Upper lobe of right lung (tissue), 1 donor: ENCODE measurements at places on chromosomes 12 and 14. TPM values are rescaled to one million over a fixed set of nuclear protein-coding genes. Genes with fewer than 3 reads are reported as not detected.

Gene CHFR
- 50.2 TPM for total RNA-seq

Gene BMAL2
- 6.9 TPM for total RNA-seq

Gene POTEM
- total RNA-seq = not detected

Gene GSG1
- not detected for total RNA-seq

Gene ADCK1
- total RNA-seq = 8.5 TPM

Gene KRT1
- 3.5 TPM for total RNA-seq

DNA sequence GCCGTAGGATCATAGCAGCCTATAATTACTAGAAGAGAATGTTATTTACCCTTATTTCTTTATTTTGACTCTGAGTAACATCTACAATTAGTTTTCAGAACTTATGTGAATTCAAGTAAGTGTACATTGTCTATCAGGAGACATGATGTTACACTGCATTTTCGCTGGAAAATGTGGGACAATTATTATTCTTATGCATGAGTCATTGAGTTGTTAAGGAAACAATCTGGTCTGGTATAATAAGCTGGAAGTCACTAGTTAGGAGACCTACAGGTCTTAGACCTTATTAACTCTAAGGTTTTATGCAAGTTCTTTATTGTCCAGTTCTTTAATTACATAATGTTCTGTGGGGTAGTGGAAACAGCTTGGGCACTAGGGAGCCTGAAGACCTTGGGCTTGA is 5.8 kb downstream of the KTN1 start:
- no peak overlapping the region for H3K4me3 ChIP-seq
- no peak overlapping the region for H3K27ac ChIP-seq
- no peaks in the 10 kb centered on the region for H3K27me3 ChIP-seq
- H3K36me3 ChIP-seq = no peaks in the 10 kb centered on the region
- H3K4me1 ChIP-seq = peaks cover 56% of the 10 kb centered on the region

DNA sequence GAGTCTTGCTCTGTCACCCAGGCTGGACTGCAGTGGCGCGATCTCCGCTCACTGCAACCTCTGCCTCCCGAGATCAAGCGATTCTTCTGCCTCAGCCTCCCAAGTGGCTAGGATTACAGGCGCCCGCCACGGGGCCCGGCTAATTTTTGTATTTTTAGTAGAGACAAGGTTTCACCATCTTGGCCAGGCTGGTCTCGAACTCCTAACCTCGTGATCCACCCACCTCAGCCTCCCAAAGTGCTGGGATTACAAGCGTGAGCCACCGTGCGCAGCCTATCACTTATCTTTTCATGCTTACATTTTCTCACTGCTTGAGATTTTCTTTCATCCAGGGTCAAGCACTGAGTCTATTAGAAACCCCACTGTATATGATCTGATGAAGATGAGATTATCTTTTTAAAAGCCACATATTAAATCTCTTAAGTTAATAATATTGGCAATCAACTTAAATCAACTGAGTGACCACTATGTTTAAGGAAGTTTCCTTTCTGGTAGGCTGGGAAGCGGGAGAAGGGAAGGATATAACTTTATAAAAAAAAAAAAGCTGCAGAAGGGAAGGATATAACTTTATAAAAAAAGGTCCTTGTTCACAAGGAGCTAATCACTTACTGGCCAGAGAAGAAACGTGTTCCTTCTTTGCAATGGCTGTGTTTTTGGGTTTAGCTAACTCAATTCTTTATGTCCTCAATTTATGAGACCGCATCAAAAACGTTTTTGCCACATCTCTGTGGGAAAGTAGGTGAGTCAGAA is 1.3 kb upstream of the MDM2 start:
- H3K36me3 ChIP-seq = peaks cover 25% of the 10 kb centered on the region
- H3K4me1 ChIP-seq = peaks cover 14% of the 10 kb centered on the region
- peak overlapping the region; percentile 96 for H3K4me3 ChIP-seq
- no peak for DNase-seq
- no peaks in the 10 kb centered on the region for H3K27me3 ChIP-seq
- H3K27ac ChIP-seq = peak overlapping the region; percentile 98

DNA sequence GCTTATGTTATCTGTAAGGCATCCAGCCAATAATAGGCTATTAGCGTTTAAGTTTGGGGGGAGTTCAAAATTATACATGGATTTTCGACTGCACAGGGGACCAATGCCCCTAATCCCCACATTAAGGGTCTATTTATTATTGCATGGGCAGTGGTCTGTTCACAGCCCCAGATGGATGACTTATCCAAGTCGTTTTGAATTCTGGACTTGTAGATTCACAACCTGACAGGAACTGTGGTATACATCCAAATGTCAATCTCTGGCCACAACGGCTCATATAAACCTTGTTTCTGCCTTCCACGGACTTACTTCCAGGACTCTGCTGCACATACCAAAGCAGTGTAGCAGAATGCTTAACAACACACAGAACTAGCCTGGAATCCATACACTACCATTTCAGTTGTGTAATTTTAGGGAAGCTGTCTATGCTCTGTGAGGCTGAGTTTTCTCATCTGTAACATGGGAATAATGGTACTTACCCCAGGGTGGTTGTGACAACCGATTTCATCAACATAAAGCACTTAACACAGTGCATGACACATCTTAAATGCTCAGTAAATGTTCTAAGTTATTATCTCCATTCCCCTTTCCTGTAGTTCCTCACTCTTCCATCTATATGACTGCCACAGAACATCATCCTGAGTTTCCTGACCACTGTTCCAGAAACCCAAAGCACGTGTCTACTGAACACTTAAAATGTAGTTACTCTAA is 3.7 kb downstream of the DDX24 start:
- H3K27ac ChIP-seq = no peak overlapping the region
- H3K4me3 ChIP-seq = peak overlapping the region; percentile 84
- peaks cover 30% of the 10 kb centered on the region for H3K36me3 ChIP-seq
- no peaks in the 10 kb centered on the region for H3K27me3 ChIP-seq
- DNase-seq = no peak

DNA sequence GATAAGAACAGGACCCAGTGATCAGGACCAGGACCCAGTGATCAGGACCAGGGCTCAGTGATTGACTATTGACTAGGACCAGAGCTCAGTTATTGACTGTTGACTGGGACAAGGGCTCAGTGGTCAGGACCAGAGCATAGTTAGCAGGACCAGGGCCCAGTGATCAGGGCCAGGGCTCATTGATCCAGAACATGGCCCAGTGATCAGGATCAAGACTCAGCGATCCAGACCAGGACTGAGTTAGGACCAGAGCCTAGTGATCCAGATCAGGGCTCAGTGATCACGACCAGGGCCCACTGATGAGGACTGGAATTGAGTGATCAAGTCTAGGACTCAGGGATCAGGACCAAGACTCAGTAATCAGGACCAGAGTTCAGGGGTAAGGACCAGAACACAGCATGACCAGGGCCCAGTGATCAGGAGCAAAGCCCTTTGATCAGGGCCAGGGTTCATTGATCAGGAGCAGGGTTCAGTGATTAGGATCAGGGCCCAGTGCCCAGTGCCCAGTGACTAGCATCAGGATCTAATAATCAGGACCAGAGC is 176.0 kb downstream of the TMEM121 start:
- H3K4me3 ChIP-seq = no peak overlapping the region
- peak; percentile 29 for DNase-seq
- no peaks in the 10 kb centered on the region for H3K4me1 ChIP-seq
- no peak overlapping the region for H3K27ac ChIP-seq
- no peaks in the 10 kb centered on the region for H3K36me3 ChIP-seq
- no peaks in the 10 kb centered on the region for H3K27me3 ChIP-seq

DNA sequence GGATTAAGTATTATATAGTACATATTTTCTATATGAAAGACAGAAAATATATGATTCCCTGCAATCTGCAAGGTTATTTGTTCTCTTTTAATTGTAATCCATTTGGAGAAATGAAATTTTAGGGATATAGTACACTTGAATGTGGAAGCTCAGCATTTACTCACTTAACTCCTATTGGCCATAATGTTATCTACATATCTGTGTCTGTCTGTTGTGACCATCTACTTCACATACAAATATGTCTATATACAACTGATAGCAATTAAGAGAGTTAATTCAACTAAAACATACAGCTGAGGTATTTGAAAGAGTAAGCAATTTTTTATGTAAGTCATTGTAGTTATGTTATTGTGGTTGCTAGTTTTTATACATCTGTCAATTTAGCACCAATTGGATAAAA is 12.9 kb downstream of the FOXG1 start:
- H3K27me3 ChIP-seq = peaks cover 95% of the 10 kb centered on the region
- H3K27ac ChIP-seq = no peak overlapping the region
- no peaks in the 10 kb centered on the region for H3K4me1 ChIP-seq
- no peak overlapping the region for H3K4me3 ChIP-seq
- no peaks in the 10 kb centered on the region for H3K36me3 ChIP-seq

DNA sequence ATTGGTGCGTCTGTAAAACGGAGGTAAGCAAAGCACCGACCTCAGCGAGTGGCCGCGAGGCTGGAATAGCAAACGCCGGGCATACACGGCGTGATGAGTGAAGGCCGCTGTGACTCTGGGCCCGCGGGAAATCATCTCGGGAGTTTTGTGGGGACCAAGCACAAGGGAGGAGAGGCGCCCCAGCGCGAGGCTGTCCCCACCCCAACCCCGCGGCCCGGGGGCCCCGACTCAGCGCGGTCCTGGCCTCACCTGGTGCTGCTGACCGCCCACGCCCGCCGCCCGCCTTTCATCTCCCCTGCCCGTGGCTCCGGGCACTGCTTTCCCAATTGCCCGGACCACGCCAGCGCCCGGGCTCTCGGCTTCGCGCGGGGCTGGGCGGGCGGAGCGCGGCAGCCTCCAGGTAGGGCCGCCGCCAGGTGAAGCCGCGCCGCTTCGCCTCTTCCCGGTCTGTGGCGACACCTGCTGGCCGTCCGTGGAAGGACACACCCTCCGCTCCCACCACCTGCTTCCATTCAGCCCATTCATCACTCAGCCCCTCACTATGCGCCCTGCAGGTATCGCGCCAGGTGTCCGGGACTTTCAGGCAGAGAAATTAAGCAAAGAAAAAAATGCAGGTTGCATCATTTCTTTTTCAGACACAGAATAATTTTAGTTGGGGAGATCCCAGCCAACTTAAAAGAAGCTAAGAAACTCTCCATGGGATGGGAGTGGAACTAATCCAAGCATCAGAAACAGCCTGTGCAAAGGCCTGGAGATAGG is 360.4 kb downstream of the MED13L start:
- DNase-seq = peak; percentile 86
- no peaks in the 10 kb centered on the region for H3K36me3 ChIP-seq
- no peak overlapping the region for H3K27ac ChIP-seq
- H3K27me3 ChIP-seq = peaks cover 19% of the 10 kb centered on the region

- H3K4me3 ChIP-seq = peak overlapping the region; percentile 27
- peak; percentile 72 for DNase-seq
- no peaks in the 10 kb centered on the region for H3K36me3 ChIP-seq
- H3K4me1 ChIP-seq = peaks cover 92% of the 10 kb centered on the region
- peak overlapping the region; percentile 51 for H3K27ac ChIP-seq
These were observed 59.1 kb downstream of the RASSF3 start for GRCh38 chr12:64669270-64669842.

DNA sequence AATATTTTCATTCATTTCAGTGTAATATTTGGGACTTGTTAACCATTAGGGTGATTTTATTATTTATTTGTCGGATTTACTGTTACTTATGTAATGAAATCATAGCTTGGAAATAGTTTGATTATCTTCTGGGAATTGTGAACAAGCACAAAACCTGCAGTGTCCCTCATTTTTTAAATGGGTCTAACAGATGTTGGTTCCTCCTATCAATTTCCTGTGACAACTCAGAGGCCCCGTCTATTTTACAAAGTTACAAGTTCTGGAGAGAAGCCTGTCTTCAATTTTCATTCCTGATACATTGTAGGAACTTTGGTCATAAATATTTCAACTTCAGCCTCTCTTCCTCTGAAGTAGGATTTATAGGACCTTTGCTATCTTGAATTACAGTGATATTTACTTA is 101.8 kb upstream of the DNM1L start:
- no peaks in the 10 kb centered on the region for H3K4me1 ChIP-seq
- H3K4me3 ChIP-seq = no peak overlapping the region
- no peak for DNase-seq
- H3K27ac ChIP-seq = no peak overlapping the region
- no peaks in the 10 kb centered on the region for H3K27me3 ChIP-seq
- H3K36me3 ChIP-seq = peaks cover 60% of the 10 kb centered on the region
